ENCODE measurements at places on chromosomes 1 and 21.

GRCh38 chr1:181152892-181153633 is 64.6 kb downstream of the IER5 start:
- DNase-seq: no peak

DNA sequence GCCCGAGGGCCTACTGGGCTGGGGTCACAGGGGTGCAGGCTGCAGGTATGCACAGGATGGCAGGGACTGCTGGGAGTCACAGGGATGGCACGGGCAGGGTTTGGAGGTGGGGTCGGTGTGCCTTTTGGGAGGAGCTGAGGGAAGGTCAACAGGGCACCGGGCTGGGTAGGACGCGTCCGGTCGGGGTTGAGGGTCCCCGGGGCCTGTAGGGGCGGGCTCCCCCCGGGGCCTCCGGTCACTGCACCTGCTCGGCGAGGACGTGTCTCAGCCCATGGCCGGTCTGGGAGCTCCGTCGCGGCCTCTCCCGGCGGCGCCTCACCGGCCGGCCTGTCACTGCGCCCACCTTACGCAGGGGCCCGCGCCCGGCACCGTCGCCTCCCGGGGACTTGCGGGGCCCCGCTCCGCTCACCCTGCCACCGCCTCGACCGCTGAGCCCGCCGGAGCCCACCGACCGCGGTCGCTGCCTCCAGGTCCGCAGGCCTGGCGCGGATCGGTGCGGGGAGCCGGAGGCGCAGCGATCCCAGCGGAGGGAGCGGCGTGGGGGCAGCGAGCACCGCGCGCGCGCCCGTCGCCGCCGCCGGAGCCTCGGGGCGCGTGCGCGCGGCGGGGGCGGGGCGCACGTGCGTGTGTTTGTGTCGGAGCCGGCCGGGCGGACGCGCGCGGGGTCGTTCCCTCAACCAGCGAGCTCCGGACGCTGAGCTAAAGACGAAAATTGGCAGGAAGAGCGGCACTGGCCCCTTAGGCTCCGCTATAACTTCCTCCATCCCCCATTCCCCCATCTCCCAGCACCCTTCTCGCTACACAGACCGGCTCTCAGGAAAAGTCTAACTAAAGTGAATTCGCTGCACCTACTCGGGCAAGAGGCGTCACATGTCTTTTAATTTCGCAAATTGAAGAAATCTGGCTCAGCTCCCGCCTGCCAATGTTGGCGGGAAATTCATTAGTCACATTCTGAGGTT is at the start of gene AMIGO1:
Gene AMIGO1, minus strand, starts transcription at position 552 of the 959 bp plus-strand sequence. CDS start 815 bp downstream, outside the sequence.
- peak; percentile 12 for DNase-seq

- no peak for DNase-seq
Observed at GRCh38 chr1:44775930-44776729, 790 bp downstream of the RPS8 start.

- no peak for DNase-seq
Observed at GRCh38 chr1:1173793-1174415, at the start of gene TTLL10. TTLL10 (plus strand) TSS chr1:1173880; CDS start chr1:1179216, 5,336 bp downstream.

DNA sequence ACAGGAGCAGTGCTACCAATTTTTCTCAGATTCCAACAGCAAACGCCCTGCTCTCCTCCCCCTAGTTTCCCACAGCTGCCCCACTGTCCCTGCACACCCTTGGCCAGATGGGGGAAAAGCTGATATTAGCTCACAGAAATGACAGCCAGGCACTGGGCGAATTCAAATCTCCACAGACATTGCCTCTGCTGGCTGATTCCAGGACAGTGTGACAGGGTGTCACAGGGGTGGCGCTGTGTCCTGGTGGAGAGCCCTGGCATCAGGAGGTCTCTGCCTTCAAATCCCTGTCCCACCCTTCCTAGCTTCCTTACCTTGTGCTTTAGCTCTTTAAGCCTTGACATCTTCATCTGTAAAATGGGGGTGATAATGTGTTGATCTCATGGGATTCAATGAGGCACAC is 10.4 kb downstream of the OLIG1 start:
- no peak for DNase-seq

- no peak for DNase-seq
Observed at GRCh38 chr1:205536759-205537361, 32.4 kb downstream of the CDK18 start.

Data from SHP77 treated with DMSO at 0.1 percent for 48 hours (cell line).